ENCODE measurements at places on chromosomes 3 and 15.

GRCh38 chr15:65829130-65829764 lies 37.2 kb upstream of the DENND4A start:
- DNase-seq, result no peak

GRCh38 chr3:190378240-190378891 lies 9.6 kb upstream of the CLDN16 start:
- no peak for DNase-seq

DNA sequence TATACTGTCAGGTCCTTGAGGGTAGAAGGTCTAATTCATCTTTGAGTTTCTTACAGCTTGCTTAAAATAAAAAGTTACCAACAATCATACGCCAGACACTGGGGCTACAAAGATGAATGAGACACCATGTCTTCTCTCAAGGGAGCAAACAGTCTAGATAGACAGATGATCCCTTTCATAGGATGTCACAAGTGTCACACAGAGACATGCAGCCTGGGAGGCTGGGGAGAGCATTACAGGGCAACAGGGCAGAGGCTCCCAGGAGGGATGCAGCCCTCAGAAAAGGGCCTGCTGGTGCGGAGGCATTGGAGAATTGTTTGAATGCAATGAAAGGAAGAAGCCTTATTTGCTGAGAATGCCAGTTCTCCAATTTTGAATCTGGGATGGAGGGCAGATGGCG lies 39.0 kb downstream of the DRD3 start:
- no peak for DNase-seq

GRCh38 chr3:111749171-111750170 lies 109.6 kb upstream of the PHLDB2 start:
- DNase-seq, result no peak

- DNase-seq, result no peak
These were observed 220.0 kb upstream of the TPRG1 start for GRCh38 chr3:188951734-188952133.

All from T-cell (primary cell).